ENCODE measurements at places on chromosomes 7 and 10.

- no peak for DNase-seq
Observed at GRCh38 chr7:103134836-103135554, 13.9 kb downstream of the NAPEPLD start.

- DNase-seq = no peak
Observed at GRCh38 chr7:28142650-28143049, 37.9 kb downstream of the JAZF1 start.

- no peak for DNase-seq
Observed at GRCh38 chr7:48110868-48111267, 21.8 kb downstream of the UPP1 start.

DNA sequence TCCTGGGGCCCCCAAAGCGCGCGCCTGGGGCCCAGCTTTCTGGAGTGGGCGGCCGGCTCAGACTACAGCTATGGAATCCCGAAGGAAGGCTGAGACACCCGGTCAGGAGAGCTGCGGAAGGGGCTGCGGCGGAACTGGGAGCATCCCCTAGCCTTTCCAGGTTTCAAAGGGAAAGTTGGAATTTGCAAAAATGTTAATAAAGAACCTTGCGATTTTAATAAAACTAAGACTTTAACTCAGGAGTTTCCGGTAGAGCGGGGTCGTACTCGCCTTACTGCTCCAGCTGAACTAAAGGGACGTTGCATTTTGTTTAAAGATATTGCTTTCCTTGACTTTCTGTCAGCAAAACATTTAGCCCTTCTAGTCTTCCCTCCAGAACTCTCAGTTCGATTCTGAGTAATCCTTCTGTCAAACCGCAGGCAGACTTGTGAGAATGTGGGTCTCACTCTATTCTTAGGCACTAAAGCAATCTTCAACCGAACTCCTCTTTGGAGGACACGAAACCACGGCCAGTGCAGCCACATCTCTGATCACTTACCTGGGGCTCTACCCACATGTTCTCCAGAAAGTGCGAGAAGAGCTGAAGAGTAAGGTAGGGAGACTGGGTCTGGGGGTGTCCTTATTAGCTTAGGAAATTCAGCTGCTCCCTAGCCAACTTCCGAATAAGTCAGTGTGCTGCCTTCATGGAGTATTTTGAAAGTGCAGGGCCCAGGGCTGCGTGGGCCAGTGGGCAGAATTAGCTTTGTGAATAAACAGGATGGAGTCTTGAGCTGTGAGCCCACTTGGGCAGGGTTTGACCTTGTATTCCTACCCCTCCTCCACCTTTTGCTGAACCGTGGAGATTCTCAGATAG is 1.9 kb downstream of the CYP26A1 start:
- no peak for DNase-seq

DNA sequence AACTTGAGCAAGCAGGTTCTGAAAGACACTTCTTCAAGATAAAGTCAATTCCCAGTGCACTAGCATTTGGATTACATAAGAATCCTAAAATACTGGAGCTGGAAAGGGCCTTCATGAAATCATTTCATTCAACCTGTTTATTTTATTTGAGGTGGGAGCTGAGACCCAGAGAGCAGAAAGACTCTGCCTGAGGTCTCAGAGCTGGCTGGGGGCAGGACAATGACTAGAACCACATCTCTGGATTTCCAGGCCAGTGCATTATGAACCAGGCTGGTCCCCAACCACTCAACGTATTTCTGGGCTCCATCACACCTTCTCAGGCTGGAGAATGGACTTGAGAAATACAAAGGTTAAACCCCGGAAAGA is 8.4 kb downstream of the ANXA11 start:
- no peak for DNase-seq

GRCh38 chr7:134098072-134098471 is 29.1 kb upstream of the LRGUK start:
- no peak for DNase-seq

DNA sequence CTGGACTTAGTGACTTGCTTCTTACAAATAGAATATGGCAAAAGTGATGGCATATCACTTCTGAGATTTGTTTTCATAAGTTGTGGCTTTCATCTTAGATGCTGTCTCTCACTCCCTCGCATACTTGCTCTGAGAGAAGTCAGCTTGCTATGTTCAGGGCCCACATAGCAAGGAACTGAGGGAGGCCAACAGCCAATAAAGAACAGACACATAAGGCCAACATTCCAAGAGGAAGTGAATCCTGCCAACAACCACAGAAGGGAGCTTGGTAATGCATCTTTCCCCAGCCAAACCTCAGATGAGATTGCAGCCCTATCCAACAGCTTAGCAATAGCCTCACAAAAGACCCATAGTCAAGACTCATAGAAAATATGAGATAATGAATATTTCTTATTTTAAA is 39.2 kb upstream of the DMTF1 start:
- DNase-seq = no peak

- no peak for DNase-seq
Observed at GRCh38 chr7:41809529-41809939, 106.6 kb upstream of the INHBA start.

GRCh38 chr10:50566150-50566549 is 57.6 kb downstream of the SGMS1 start:
- no peak for DNase-seq

- DNase-seq = no peak
Observed at GRCh38 chr10:125038637-125039036, 96.7 kb downstream of the ZRANB1 start.

DNA sequence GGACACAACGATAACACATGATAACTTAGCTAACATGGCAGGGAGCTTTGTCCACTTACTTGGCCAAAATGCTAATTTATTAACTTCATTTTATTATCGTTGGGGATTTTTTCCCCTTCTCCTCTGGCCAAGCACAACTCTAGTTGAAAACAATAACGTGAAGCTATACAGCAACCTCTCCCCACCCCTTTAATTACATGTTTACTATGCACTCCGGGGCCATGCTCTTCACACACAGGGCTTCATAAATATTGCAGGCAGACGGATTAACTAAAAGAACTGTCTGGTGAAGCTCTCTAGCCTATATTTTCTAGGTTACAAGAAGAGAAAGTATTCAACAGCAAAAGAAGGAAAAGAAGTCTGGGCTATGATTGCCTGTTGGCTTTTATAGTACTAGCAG is 51.7 kb downstream of the XRCC2 start:
- no peak for DNase-seq

GRCh38 chr10:14173391-14173705 is 157.4 kb downstream of the FRMD4A start:
- no peak for DNase-seq

DNA sequence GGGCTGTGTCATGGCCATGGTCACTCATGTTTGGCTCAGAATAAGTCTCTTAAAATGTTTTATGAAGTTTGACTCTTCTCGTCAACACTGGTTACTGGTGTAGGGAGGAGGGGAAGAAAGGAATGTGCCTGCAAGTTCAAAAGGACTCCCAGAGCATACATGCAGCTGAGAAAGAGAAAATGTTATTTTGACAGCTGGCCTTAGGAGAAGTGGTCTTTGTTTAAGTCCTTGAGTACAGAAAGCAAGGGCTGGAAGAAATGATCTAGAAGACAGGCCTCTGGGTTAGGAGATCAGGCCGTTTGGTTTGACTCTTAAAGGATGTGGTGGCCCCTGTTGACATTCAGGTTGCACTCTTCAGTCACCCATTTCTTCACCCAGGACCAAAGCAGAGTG is 245.5 kb downstream of the REEP3 start:
- no peak for DNase-seq

DNA sequence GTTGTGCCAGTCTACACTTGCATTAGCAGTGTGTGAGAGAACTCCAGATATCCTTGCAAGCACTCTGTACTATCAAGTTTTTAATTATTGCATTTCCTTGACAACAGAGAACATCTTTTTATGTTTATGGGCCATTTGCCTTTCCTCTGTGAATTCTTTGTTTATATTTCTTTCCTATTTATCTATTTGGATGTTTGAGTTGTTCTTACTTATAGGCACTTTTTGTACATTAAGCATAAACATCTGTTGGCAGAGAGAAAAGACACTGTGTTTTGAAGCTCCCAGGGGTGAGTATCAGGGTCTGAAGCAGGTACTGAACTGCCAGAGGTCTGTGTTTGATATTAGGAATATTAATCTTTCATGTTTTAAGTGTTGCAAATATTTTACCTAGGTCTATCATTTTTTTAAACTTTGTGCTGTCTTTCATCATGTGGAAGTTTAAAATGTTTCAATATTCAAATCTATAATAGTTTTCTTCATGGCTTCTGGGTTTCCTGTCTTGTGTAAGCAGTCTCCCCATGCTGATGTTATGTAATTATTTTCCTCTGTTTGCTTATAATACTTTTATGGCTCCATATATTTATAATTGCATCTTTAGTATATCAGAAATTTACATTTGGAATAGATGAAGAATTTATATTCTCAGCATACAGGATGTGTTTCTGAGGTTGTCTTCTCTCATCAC is 17.7 kb upstream of the PDCD4 start:
- DNase-seq = no peak

DNA sequence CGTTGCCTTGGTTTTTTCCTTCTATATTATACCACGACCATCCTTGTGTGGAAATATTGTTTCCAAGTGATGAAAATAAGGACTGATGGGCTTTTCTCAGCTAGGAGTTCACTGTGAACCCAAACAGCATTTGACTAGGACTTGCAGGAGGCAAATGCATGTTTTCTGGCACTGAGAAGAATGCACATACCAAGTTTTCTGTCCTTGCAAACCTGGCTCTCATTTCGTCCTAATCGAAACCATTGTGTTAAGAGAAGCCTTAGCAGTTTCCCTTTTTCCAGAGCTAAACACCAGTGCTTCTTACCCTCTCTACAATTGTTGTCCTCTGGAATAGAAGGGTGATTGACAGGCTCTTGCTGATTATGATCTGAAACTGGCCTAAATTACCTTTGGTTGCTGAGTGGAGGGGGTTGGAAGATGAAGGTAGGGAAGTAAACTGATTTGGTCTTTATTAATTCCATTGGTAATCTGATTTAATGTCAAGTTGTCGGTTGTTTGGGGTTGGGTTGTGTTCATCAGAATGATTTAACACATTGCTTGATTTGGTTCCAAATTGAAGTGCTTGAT is 33.1 kb upstream of the ELMO1 start:
- no peak for DNase-seq
